ENCODE measurements at places on chromosomes 4 and X.
A peak's percentile ranks its signal among the peaks of the same experiment; 100 is the strongest.

DNA sequence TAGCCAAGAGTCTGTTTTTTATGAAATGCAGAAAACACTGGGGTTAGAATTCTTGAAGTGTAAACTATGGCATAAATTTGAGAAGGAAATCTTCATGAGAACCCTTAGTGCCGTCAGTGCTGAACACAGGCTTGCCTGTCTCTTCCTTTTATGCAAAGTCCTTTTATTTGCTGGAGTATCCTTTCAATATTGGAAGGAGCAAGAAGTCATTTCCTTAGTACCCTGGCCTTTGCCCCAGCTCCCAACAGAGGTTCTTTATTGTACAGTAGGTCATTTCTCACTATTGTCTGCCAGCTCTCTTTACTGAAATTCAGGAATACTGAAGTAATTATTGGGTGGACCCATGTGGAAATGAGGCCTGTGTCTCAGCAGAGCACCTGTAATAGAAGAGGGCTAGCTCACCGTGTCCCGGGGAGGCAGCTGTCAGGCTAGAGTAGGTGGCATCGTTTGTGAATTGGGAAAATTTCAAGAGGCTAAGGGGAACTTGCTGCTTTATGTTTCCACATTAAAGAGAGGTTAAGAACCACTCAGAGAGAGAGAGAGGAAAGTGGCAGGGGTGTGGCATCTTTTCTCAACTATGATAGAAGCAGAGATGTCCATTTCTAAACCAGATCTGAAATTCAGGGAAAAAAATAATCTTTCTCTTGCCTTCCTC, 8.7 kb downstream of the FHDC1 start:
- no peak for DNase-seq
- no peaks in the 10 kb centered on the region for H3K4me1 ChIP-seq
- peaks cover 9% of the 10 kb centered on the region for H3K27me3 ChIP-seq
- no peak overlapping the region for H3K27ac ChIP-seq
- no peak overlapping the region for H3K4me3 ChIP-seq

- DNase-seq = no peak
- H3K36me3 ChIP-seq = no peaks in the 10 kb centered on the region
- H3K27me3 ChIP-seq = peaks cover 3% of the 10 kb centered on the region
- no peak overlapping the region for H3K27ac ChIP-seq
These were observed 58.1 kb upstream of the INTU start for GRCh38 chr4:127574643-127575042.

- H3K4me1 ChIP-seq = peaks cover 13% of the 10 kb centered on the region
- H3K4me3 ChIP-seq = peak within 1 kb of the TSS; percentile 67
- DNase-seq = peak; percentile 20
- no peaks in the 10 kb centered on the region for H3K36me3 ChIP-seq
- peak within 1 kb of the TSS; percentile 22 for H3K27ac ChIP-seq
These were observed at the start of gene FAM114A1 for GRCh38 chr4:38867478-38868058. Gene FAM114A1 (plus strand): TSS chr4:38867806. CDS start chr4:38878079, 10,273 bp downstream.

GRCh38 chr4:141926406-141926805, 290.0 kb downstream of the IL15 start:
- no peaks in the 10 kb centered on the region for H3K4me1 ChIP-seq
- H3K27ac ChIP-seq = no peak overlapping the region
- no peak for DNase-seq
- no peaks in the 10 kb centered on the region for H3K36me3 ChIP-seq

- no peaks in the 10 kb centered on the region for H3K27me3 ChIP-seq
- peak; percentile 66 for DNase-seq
- peak overlapping the region; percentile 88 for H3K27ac ChIP-seq
- H3K4me1 ChIP-seq = peaks cover 14% of the 10 kb centered on the region
- peak overlapping the region; percentile 54 for H3K4me3 ChIP-seq
These were observed 17.4 kb downstream of the IRAK1 start for GRCh38 chrX:154002215-154002719.

- H3K4me3 ChIP-seq = no peak overlapping the region
- H3K27me3 ChIP-seq = no peaks in the 10 kb centered on the region
- no peak for DNase-seq
These were observed 238.3 kb upstream of the TLL1 start for GRCh38 chr4:165634766-165635165.

GRCh38 chr4:70903291-70903603, 1.1 kb downstream of the MOB1B start:
- peak overlapping the region; percentile 94 for H3K4me3 ChIP-seq
- H3K36me3 ChIP-seq = peaks cover 15% of the 10 kb centered on the region
- peaks cover 17% of the 10 kb centered on the region for H3K4me1 ChIP-seq
- H3K27ac ChIP-seq = peak overlapping the region; percentile 16
- DNase-seq = peak; percentile 5

- peaks cover 1% of the 10 kb centered on the region for H3K27me3 ChIP-seq
- no peak for DNase-seq
- no peak overlapping the region for H3K27ac ChIP-seq
- H3K36me3 ChIP-seq = no peaks in the 10 kb centered on the region
- H3K4me1 ChIP-seq = no peaks in the 10 kb centered on the region
- H3K4me3 ChIP-seq = no peak overlapping the region
These were observed 219.9 kb downstream of the CHIC2 start for GRCh38 chr4:53844551-53844950.

- no peak overlapping the region for H3K4me3 ChIP-seq
- DNase-seq = no peak
- no peaks in the 10 kb centered on the region for H3K4me1 ChIP-seq
- H3K27ac ChIP-seq = no peak overlapping the region
- H3K27me3 ChIP-seq = peaks cover 2% of the 10 kb centered on the region
These were observed 642.2 kb downstream of the IQCM start for GRCh38 chr4:149173241-149174013.

GRCh38 chrX:124239911-124240310, 92.5 kb upstream of the TEX13D start:
- H3K4me3 ChIP-seq = peak overlapping the region; percentile 41
- peaks cover 60% of the 10 kb centered on the region for H3K4me1 ChIP-seq
- H3K27me3 ChIP-seq = no peaks in the 10 kb centered on the region
- peak; percentile 73 for DNase-seq
- no peaks in the 10 kb centered on the region for H3K36me3 ChIP-seq

- no peaks in the 10 kb centered on the region for H3K4me1 ChIP-seq
- DNase-seq = no peak
- no peak overlapping the region for H3K4me3 ChIP-seq
- H3K27me3 ChIP-seq = no peaks in the 10 kb centered on the region
- no peaks in the 10 kb centered on the region for H3K36me3 ChIP-seq
These were observed 240.5 kb downstream of the GRIA3 start for GRCh38 chrX:123424546-123424945.

DNA sequence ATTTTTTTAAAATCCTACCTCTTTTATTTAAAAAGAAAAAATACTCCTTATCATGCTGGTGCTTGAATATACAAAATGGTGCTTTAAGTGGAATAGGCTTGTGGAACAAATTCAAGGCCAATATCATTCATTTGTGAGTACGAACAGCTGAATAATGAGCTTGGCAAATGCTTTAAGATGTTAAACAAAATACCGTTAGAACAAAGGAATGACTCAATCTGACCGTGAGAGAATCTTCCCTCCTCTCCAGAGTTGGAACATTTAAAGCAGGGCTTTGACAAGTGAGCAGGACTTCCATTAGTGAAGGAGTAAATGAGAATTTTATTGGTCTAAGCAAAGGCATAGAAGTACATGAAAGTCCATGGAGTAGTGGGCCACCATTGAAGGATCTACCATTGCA, 74.5 kb downstream of the DCLK2 start:
- H3K27me3 ChIP-seq = peaks cover 4% of the 10 kb centered on the region
- H3K4me1 ChIP-seq = no peaks in the 10 kb centered on the region
- no peaks in the 10 kb centered on the region for H3K36me3 ChIP-seq
- H3K27ac ChIP-seq = no peak overlapping the region

DNA sequence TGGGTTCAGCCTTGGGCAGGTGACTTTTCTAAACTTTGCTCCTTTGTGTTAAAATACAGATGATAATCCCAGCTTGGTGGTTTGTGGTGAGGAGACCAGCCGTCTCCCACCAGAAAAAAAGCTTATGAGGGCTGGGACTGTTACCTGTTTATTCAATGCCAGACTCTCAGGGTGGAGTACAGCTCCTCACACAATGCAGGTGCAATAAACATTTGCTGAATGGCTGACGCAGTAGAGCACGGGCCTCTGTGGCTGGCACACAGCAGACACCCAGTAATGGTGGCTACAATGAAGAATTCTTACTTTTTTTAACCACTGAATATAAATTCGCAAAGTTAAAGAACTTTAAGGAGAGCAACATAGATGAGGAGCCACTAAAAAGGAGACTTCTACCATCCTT, 30.2 kb downstream of the BEND4 start:
- no peak overlapping the region for H3K27ac ChIP-seq
- H3K4me3 ChIP-seq = no peak overlapping the region
- DNase-seq = no peak
- no peaks in the 10 kb centered on the region for H3K4me1 ChIP-seq

DNA sequence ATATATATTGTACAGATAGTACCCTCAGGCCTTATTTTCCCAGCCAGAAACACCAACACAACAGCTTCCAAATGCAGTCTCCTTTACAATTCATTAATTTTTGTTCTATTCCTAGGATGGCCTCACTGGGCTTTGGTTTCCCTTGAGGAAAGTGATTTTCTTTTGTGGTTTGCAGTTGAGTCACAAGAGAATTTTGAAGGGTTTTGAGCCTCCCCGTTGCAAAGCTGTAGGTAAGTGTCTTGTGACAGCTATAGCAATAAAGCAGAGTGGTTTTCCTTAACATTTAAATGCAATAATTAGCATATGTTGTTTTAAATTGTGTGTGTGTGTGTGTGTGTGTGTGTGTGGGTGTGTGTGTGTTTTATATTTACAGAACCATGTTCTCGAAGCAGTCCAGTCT, 54.1 kb upstream of the WDR17 start:
- H3K4me3 ChIP-seq = no peak overlapping the region
- H3K27me3 ChIP-seq = peaks cover 1% of the 10 kb centered on the region
- no peak overlapping the region for H3K27ac ChIP-seq
- H3K4me1 ChIP-seq = no peaks in the 10 kb centered on the region

GRCh38 chrX:54085666-54086065, 41.4 kb upstream of the PHF8 start:
- H3K4me1 ChIP-seq = no peaks in the 10 kb centered on the region
- H3K36me3 ChIP-seq = no peaks in the 10 kb centered on the region
- no peak for DNase-seq
- no peak overlapping the region for H3K27ac ChIP-seq

DNA sequence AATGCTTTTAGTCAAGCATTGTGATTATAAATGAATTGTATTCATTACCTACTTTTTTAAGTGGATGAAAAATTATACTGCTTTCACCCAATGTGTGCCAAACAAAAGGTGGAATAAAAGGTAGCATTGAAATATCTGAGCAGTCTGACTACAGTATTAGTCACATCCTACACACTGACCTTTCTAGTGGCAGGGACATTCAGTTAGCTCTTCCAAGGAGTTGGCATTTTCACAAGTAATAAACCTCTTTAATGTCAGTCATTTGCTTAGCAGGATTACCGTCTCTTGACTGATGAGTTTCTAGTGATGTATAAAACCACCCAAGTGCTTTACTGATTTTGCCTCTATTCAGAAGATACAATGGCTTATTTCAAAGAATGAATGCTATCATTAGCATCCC, 687.9 kb downstream of the ARAP2 start:
- H3K27ac ChIP-seq = no peak overlapping the region
- no peaks in the 10 kb centered on the region for H3K27me3 ChIP-seq
- no peak overlapping the region for H3K4me3 ChIP-seq
- no peak for DNase-seq
- no peaks in the 10 kb centered on the region for H3K4me1 ChIP-seq

- DNase-seq = no peak
- no peak overlapping the region for H3K4me3 ChIP-seq
- no peak overlapping the region for H3K27ac ChIP-seq
- H3K36me3 ChIP-seq = peaks cover 62% of the 10 kb centered on the region
These were observed 27.7 kb downstream of the DCUN1D4 start for GRCh38 chr4:51870441-51871188.

GRCh38 chr4:14659286-14659685, 343.0 kb upstream of the CPEB2 start:
- no peaks in the 10 kb centered on the region for H3K36me3 ChIP-seq
- H3K4me3 ChIP-seq = no peak overlapping the region
- DNase-seq = no peak
- no peaks in the 10 kb centered on the region for H3K4me1 ChIP-seq

DNA sequence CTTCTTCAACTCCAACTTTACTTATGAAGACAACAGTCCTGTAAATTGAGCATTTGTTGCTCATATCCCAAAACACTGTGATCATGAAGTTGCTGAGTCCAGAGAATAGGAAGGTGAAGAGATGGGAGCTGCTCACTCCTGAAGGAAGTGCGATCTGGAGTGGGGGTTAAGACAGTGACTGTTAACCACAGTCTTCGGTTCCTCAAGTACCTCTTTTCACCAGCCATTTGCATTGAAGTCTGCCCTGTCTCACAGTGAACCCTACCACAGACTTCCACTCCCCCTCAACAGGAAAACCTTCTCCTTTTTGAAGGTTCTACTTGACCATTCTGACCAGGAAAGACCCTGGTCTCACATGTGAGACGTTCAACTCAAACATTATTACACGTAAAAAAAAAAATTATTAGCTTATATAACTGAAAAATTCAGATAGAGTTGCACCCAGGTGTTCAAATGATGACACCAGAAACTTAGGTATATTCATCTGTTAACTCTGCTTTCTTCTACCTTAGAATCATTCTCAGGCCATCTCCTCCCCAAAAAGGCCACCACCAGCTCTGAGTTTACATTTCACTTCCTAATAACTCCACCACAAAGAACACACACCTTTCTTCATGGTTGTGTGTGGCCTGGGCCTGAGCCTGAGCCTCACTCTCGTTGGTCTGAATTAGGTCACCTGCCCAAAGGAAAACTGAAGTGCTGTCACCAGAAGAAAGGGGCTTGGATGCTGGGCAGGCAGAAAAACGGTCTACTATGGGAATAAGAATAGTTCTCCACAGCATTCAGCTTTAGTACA, 199.2 kb downstream of the DCTD start:
- peaks cover 3% of the 10 kb centered on the region for H3K27me3 ChIP-seq
- no peaks in the 10 kb centered on the region for H3K36me3 ChIP-seq
- no peak overlapping the region for H3K4me3 ChIP-seq

GRCh38 chr4:56323327-56323726, 64.0 kb downstream of the AASDH start:
- H3K4me1 ChIP-seq = no peaks in the 10 kb centered on the region
- H3K27ac ChIP-seq = no peak overlapping the region
- no peak for DNase-seq
- no peaks in the 10 kb centered on the region for H3K36me3 ChIP-seq

- no peaks in the 10 kb centered on the region for H3K36me3 ChIP-seq
- no peak overlapping the region for H3K4me3 ChIP-seq
- no peaks in the 10 kb centered on the region for H3K27me3 ChIP-seq
- no peak for DNase-seq
- no peaks in the 10 kb centered on the region for H3K4me1 ChIP-seq
These were observed 26.8 kb downstream of the MGST2 start for GRCh38 chr4:139692309-139693012.

DNA sequence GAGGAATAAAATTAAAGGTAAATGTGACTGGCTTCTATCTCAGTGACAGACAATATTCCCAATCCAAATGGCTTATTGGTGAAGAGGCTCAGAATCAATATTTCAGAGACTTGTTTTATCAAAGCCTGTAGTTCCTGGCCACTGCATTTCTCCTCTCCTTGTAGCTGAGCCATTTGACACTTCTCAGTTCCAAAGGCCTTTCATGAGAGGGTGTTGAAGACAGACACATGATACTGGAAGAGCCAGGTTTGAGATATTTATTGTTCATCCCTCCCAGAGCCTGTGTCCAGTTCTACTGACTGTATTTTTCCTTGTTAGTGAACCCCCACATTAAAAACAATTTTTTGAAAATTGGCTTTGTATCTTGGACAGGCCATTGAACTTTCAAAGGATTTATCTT, 12.9 kb upstream of the INPP4B start:
- DNase-seq = no peak
- H3K4me1 ChIP-seq = no peaks in the 10 kb centered on the region
- peaks cover 2% of the 10 kb centered on the region for H3K27me3 ChIP-seq
- no peak overlapping the region for H3K27ac ChIP-seq
- H3K36me3 ChIP-seq = no peaks in the 10 kb centered on the region

All from activated CD8-positive, alpha-beta T cell treated with anti-CD3 and anti-CD28 coated beads for 36 hours (primary cell).